ENCODE measurements at places on chromosomes 1 and 21.

DNA sequence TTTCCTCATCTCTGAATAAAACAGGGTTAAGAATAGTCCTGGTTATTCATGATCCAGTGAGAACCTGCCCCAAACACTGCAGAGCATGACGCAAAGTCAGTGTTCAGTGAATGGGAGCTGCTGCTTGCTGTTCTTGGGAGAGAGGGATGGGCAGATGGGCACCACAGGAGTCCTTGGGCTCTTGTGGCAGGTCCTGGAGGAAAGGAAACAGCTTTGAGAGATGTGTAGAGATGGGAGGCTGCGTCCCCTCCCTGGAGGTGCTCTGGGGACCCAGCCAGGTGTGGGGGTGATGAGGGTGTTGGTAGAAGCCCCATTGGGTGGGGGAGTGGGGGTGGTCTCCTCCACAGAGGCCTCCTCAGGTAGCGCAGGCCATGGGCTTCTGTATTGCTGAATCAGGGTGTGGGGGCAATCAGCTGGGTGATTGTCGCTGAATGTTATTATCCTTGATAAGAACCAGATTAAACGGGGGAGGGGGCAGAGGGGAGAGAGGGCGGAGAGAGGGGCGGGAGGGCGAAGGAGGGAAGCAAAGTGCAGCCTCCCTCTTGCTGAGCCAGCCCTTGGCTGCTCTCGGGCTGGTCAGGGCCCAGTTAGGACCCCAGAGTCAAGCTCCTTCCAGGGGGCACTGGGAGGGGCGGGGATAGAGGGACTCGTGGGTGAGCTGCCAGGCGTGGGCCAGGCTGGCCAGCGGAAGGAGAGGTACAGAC lies 22.9 kb upstream of the CASZ1 start:
- no peak for DNase-seq

DNA sequence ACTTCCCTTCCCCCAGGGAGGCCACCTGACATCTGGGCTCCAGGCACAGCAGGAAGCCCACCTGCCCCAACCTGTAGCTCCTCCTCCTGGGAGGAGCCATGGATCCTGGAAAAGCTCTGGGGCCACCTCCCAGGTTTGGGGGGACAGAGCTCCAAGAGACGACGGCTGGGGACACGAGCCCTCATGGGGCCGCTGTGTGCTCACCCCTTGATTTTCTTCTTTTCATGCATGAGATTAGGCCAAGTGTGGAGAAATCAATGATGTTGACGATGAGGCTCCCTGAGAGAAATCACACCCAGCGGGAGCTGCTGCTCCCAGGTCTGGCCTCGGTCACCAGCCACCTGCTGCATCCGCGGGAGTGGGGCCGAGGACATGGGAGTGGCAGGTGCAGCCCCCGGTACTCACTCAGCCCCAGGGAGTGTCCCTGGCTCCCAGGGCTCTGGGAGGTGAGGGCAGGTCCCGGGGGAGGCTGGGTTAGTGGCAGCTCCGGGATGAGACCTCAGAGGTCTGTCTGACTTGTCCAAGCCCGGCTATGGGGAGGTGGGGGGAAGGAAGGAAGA lies 8.7 kb downstream of the TNFRSF14 start:
- DNase-seq, result no peak

GRCh38 chr1:153293480-153293775 lies 19.3 kb downstream of the PGLYRP3 start:
- DNase-seq, result no peak

DNA sequence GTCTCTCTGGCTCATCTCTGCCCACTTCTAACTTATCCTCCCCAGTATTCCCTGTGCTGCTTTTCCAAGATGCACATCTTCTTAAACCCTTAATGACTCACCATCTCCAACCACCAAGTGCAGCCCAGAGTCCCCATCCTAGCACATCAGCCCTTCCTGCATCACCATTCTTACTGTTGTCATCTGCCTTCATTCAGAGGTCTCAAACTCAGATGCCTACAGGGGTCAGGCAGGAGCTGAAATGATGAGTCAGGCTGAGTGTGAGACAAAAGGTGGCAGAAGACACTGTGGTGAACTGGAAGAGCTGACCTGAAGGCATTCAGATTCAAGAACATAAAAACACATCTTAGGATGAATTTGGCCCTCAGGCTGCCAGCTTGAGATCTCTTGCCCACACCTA lies 34.6 kb downstream of the OLFML2B start:
- DNase-seq, result no peak

- no peak for DNase-seq
Measured at GRCh38 chr1:84143796-84144565, at the start of gene PRKACB. PRKACB (plus strand) TSS chr1:84144271; CDS start chr1:84144362, 91 bp downstream.

- DNase-seq, result no peak
Measured at GRCh38 chr1:37480581-37481288, 6.4 kb downstream of the ZC3H12A start.

DNA sequence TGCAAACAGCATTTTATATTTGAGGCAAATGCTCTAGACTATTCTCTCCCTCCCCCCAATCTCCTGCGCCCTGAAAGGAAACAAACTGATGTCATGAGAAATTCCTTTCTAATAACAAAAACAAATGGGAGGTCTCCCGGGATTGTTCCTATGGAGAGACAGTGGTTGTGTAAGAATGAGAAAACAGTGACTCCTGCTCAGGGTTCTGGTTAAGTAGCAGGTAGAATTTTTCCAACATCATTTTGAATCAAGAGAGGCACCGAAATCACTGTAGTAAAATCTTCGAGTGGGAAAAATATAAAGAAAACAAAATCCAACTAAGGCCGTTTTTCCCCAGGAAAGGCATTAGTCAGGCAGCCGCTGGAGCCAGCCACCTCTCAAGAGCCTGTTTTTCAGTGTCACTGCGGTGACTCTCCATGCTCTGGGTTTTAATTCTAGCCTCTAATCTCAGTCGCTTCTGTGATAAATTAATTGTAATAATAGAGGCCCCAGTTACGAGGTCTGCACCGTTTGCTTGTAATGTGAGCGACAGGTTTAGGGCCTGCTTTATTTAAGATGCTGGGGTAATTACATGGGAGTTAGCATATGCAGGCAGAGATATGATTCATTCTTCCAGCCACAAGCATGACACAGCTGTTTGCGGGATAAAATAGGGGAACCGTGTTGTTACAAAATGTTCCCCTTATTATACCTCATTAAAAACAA lies 80.3 kb downstream of the RNF220 start:
- DNase-seq, result no peak

DNA sequence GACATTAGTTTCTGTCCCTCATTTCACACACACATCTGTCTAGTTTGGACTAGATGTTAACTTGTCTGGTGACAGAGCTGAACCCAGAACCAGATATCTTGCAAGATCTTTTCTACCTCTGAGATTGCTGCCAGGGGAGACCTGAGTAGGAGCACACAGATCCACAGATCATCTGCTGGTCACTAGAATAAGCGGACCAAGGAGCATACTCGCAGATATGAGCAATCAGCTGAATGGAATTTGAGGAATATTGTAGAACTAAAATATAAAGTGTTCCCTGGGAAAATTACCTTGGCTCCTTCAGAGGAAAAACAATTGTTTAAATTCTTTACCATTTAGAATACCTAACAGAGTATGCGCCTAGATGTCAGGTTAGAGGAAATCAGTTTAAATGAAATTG lies 90.7 kb downstream of the TNFSF18 start:
- DNase-seq, result no peak

- no peak for DNase-seq
Measured at GRCh38 chr1:161373442-161373841, 5.8 kb upstream of the CFAP126 start.

DNA sequence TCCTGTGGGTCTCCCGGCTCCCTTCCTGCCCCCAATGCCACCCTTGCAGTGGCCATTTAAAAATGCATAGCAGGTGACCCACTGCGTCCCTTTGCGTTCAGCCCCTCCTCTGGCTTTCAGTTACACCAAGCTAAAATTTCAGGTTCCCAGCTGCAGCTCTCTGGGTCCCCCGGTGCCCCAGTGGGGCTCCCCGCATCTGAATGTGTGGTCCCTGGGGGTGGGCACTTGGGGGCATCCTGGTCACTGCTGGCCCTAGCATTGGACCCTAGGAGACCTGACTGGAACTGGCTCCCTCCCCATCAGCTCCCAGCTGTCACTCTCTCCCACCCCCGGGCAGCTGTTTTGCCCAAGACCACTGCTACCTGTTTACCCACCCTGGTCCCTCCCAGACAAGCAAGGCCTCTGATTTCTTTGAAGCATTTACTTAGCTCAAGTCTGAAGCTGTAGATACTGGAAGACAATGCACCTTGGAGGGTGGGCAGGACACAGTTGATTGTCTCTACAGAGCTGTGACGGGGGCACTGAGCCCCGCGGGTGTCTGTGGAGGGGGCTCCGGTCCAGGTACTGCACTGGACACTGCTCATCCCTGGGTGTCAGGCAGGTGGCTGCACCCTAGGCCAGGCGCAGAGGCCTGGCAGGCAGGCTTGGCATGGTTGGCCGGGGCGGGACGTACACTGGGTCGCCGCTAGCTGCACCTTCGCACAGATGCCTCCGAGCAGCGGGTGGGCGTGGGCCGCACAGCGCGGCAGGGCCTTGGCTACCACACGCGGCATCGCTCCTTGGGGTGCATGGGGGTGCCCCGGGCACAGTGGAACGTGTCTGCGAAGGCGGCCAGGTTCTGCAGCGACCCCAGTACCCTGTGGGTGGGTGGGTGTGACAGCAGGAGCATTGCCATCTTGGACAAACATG lies 3.9 kb downstream of the PRXL2B start:
- DNase-seq, result no peak

GRCh38 chr1:18637511-18637960 lies 6.9 kb downstream of the PAX7 start:
- no peak for DNase-seq

DNA sequence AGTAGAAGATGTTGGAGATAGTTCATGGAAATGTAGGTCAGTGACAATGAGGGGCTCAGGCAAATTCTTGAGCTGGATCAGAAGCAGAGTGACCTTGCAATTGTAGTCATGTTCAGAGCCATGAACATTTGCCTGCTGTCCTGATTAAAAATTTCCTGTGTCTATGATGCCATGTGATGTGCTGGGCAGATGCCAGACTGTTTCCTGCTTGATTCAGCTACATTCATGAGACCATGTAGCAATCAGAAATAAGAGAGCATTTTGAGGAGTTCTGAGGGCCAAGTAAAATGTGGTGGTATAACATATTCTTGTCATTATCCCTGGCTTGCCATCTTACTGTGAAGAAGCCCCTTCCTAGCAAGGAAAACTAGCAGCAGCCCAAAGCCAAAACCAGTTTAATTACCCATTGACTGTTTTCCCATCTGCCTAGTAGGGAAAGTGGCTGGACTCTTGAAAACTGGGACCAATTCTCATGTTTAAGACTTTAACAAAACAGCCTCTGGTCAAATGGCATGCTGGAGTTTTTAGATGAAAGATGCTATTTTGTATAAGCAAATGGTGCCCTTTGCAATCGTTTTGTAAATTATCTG lies 118.3 kb downstream of the NOS1AP start:
- no peak for DNase-seq
